ENCODE measurements at places on chromosomes 2 and 18.

- DNase-seq: no peak
Observed at GRCh38 chr18:63151539-63151938, 168.0 kb downstream of the BCL2 start.

GRCh38 chr2:5725794-5726463 is 33.7 kb downstream of the SOX11 start:
- DNase-seq: no peak

DNA sequence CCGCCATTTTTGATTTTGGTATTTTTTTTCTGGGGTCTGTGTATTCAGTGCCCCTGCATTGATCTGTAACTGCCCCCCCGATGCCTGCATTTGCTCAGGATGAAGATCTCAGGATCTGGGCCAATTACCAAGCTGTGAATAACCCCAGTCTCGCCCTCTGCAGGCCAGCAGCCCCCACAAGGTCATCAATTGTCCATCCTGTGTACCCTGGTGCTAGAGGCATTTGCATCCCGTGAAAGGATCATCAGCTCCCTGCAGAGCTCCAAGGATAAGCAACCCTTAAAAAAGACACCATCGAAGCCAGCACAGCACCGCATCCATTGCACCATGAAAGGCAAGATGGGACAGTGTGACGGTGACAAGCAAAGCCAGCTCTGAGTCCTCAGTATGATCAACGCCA is 154.1 kb upstream of the KLHL29 start:
- no peak for DNase-seq

DNA sequence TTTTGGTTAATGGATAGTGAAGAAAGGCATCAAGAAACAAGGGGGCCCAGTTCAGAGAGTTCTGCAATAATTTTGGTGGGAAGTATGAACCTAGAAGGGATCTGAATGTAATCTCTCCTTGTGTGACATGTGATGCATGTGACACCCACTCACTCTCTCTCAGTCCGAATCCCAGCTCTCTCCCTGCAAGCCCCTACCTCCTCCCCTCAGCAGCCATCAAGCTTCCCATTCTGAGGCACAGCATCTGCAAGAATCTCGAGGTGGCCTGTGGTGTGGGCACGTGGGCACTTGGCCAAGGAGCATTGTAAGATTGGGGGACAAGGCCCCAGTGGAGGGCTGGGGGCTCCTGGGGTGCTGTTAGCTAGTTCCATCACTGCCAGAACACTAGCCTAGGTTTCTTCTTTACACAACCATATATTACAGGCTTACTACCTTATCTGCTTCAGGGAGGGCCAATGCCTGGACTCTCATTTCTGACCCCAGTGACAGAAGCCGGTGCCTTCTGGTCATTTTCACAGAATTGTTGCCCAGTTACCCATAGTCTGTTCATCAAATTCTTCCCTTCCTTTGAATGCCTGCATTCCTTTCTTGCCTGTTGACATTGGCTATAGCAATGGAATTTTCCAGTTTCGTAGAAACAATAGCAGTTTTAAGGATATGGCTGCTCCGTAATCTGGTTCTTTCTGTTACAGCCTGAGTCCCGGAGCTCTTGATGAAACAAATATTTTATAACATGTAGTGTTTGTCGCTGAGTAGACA is 13.3 kb upstream of the LCLAT1 start:
- DNase-seq: no peak

DNA sequence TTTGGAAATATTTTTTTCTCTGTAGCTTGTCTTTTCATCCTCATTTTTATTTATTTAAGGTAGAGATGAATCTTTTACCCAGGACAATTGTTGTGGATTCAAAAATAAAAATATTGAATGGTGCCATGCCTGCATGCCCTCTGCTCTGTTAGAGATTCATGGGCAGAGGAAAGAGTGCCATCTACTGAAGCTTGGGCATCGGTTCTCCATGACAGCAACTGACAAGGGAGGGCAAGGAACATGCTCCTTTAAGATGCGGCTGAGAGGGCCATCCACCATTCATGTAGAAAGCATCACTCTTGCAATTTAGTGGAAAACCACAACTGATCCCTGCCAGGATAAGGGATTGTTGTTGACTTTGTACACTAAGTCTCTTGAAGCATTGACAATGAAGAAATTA is 79.9 kb downstream of the PARD3B start:
- DNase-seq: no peak

DNA sequence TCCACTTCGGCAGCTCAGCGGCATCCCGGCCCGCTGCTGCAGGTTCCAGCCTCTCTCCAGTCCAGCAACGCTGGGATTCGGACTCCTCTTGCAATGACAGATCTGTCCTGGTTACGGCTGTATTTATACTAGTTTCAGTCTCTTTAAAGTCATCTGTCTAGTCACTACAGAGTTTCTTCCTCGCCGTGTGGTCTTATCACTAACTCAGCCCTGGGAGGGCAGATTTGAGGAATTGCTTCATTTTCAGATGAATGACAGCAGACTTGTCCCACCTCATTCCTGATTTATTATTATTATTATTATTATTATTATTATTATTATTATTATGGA is 2.2 kb downstream of the KLHL29 start:
- DNase-seq: no peak

GRCh38 chr18:75208836-75209128 is 157 bp downstream of the PTGR3 start:
- no peak for DNase-seq

- DNase-seq: no peak
Observed at GRCh38 chr18:62518460-62519375, 4.1 kb upstream of the ZCCHC2 start.

- no peak for DNase-seq
Observed at GRCh38 chr2:3073041-3073595, 304.5 kb downstream of the EIPR1 start.

DNA sequence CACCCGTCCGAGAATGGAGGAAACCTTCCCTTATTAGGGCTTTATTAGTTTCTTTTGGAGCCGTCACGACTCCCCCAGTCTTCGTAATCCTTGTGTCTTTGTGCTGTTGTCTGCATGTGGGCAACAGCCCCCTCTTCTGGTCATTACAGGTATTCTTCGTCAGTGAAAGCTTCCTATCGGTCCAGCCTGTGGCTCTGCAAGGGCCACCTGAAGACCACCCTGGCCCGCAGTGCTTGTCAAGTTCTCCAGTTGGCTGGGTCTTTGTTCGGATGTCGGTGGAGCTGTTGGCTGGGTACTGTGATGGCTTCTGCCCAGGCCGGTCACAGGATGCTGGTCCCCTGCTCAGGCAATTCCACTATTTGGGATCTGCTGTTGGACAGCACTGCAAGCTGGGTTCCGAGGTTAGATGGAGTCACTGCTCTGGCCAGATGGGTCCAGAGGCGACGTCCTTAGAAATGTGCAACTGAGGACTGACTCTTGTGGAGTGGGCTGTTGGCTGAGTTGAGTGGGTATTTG is 19.2 kb downstream of the E2F6 start:
- DNase-seq: peak; percentile 26

- DNase-seq: no peak
Observed at GRCh38 chr2:3078684-3079083, 298.9 kb downstream of the EIPR1 start.

- no peak for DNase-seq
Observed at GRCh38 chr18:39991696-39992265, 1963.3 kb upstream of the PIK3C3 start.

DNA sequence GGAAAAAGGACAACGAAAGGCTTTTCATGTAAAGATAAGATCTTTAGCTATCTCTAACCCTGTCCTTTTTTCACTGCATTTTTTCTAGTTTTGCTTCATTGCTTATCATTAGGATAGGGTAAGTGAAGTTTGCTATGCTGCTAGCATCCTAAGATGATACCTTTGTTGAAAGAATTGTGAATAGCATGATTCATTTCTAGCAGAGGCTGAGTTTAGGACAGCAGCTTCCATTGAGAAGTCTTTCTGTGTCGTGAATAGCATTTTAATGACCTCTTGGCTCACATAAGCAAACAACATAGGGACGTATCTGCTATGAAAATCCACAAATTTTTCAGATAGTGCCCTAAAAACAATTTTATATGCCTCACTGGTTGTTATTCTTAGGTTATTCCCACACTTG is 36.4 kb upstream of the GAREM2 start:
- no peak for DNase-seq

DNA sequence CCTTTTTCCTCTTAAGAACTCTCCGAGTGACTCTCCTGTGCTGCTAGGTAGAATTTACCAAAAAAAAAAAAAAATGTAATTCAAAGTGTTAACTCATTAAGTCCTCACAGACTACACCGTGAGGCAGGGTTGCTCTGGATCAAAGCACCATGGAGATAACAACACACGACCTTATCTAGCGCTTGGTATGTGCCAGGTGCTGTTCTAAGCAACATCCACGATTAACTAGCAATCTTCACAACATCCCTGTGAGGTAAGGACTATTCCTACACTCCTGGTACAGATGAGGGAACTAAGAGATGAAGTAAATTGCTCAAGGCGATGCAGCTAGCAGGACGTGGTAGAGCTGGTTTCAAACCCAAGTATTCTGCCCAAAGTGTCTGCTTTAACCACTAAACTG is 1.8 kb downstream of the MOGAT1 start:
- DNase-seq: no peak

- no peak for DNase-seq
Observed at GRCh38 chr2:119372778-119373568, 6.2 kb downstream of the DBI start.

DNA sequence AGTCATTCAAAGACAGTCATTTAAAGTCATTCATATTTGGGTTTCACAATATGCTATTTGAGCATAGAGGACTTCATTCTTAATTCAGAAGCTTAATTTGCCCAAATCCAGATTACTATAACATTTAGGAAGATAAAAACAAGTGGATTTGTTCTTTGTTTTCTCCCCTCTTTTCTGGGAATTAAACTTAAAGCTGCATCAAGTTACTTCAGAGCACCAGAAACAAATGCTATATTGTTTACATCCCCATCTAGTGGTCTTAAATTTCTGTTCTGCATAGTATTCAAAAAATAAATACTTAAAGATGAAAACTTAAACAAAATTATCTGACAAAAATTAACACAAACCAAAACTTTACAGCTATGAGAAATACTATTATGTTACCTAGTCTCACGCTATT is 34.7 kb upstream of the MARCHF7 start:
- no peak for DNase-seq

DNA sequence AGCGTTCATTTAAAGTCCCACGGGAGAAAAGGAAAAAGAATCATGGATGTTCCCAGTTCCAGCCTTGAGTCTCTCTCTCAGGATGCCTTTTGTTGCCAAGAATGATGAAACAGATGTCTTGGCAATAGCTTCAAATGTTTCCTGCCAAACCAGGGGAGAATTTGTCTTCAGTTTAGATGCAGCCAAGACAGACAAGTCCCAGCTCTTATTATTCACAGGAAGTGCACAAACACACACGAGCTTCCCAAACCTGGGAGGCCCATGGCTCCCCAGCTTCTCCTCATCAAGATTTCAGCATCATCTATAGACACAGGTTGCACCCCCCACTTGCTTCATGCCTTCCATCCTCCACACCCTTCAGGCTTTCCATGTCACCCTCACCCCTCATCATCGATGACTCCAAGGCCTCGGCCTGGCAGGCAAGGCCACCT is 45.9 kb downstream of the HS1BP3 start:
- no peak for DNase-seq

GRCh38 chr2:132936261-132936660 is 266.3 kb upstream of the LYPD1 start:
- no peak for DNase-seq

DNA sequence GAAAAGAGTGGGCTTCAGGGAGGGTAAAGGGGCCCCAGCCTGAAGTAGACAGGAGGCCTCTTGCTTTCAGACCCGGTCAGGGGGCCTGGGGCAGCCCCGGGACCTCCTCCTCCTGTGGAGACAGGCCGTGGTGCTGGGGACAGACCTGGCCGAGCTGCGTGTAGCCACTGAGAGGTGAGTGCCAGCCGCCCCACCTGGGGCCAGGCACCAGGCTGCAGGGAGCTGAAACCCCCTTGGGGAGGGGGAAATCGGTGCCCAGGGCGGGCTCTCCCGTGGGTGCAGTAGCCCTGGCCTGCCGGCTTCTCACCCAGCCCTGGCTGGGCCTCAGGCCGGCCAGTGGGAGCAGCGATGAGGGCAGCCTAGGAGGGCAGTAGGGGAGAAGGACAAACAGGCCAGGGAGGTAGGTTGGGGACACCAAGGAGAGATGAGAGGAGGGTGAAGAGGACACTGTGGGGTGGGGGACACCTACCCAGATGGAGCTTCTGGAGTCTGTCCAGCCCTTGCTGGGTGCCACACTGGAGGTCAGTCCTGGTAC is 24.0 kb downstream of the CROCC2 start:
- DNase-seq: no peak

DNA sequence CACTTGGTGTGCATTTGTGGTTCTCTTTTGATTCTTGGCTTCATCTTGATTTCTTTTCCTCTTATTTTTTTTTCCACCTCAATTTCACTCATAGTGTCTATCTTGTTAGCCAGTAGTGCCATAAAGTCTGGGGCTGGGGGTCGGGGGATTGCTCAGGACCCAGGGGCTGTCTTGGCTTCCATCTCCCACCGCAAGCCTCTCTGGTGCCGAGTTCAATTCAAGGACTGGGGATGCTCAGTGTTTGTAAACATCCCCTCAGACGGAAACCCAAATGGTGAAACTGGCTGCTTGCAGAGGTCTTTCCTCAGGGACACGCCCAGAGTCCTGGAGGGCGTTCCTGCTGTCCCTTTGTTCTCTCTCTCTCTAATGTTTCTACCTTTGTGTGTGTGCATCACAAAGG is 173.3 kb downstream of the TWIST2 start:
- DNase-seq: no peak

DNA sequence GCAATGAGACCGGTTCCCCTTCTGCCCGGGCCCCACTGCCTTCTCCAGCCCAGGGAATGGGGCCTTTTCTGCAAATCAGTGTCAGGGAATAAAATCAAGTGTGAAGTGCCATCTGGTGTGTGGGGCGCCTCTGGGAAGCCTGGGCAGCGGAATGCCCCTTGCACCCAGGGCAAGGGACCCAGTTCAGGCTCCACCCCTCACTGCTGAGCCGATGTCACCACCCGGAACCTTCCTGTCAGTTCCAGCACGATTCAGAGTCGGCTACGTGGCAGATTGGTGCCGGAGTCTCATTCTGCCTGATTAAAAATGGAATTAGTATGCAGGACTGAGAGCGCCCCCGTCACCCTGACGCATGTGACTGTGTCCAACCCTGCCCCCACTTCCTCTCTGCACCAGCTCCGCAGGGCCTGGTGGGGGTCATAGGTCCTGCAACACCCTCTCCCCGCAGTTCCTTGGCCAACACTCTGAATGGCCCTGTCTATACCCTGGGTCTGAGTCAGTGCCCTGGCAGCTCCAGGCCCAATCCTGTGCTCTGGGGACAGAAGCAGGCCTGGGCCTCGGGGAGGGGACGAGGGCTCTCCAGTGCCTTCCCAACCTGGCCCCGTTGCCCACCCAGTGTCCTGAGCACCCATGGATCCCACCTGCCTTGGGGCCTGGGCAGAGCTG is 8.2 kb upstream of the ALPI start:
- no peak for DNase-seq
